ENCODE measurements at places on chromosomes 16 and 17.

- no peak for DNase-seq
These were observed 11.3 kb downstream of the CPNE7 start for GRCh38 chr16:89586853-89587252.

DNA sequence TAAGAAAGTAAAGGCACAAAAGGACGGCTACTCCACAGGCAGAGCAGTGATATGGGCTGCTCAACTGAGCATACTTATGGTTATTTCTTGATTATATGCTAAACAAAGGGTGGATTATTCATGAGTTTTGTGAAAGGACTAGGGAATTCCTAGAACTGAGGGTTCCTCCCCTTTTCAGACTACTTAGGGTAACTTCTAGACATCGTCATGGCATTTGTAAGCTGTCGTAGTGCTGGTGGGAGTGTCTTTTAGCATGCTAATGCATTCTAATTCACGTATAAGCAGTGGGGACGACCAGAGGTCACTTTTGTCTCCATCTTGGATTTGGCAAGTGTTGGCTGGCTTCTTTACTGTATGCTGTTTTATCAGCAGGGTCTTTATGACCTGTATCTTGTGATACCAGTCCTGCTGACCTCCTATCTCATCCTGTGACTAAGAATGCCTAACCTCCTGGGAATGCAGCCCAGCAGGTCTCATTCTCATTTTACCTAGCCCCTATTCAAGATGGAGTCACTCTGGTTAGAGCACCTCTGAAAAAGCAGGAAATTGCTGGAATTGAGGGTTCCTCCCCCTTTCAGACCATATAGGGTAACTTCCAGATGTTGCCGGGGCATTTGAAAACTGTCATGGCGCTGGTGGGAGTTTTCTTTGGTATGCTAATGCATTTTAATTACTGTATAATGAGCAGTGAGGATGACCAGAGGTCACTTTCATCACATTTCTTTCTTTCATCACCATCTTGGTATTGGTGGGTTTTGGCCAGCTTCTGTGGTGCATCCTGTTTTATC lies 388.5 kb downstream of the XYLT1 start:
- DNase-seq = no peak

- DNase-seq = no peak
These were observed 181.3 kb downstream of the TMEM114 start for GRCh38 chr16:8408855-8409567.

- peak; percentile 19 for DNase-seq
These were observed 2.0 kb downstream of the WSCD1 start for GRCh38 chr17:6072157-6072556.

DNA sequence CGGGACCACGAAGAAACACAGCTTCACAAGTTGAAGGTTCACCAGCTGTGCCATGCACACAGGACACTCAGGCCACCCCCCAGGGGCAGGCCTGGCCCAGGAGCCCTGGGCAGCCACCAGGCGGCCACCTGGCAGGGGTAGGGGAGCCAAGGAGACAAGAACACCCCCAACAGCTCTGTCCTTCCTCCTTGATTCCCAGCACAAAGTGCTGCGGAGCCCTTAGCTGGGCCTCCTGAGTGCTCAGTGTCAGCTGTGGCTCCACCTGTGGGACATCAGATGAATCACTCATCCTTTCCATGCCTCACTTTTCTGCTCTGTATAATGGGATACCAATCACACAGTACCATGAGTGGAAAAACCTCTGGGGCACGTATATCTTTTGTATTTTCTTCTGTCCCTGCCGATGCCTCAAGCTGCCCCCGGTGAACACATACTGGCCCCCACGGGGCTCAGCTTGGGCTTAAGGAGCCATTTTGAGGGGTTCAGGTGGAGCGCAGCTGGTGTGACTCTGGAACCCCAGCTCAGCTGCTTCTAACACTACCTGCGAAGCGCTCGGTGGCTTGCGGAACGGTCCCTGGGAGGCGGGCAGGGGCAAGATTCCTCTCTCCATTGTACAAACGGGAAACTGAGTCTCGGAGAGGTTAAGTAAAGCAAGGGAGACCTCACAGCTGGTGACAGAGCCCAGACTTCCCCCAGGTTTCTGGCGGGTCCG lies 12.0 kb downstream of the GALK1 start:
- DNase-seq = no peak

- no peak for DNase-seq
These were observed 145.2 kb downstream of the KCNJ2 start for GRCh38 chr17:70314506-70314905.

- DNase-seq = no peak
These were observed 80.9 kb upstream of the NLRP1 start for GRCh38 chr17:5665164-5665563.

- DNase-seq = no peak
These were observed 66.8 kb downstream of the PIPOX start for GRCh38 chr17:29109477-29110371.

DNA sequence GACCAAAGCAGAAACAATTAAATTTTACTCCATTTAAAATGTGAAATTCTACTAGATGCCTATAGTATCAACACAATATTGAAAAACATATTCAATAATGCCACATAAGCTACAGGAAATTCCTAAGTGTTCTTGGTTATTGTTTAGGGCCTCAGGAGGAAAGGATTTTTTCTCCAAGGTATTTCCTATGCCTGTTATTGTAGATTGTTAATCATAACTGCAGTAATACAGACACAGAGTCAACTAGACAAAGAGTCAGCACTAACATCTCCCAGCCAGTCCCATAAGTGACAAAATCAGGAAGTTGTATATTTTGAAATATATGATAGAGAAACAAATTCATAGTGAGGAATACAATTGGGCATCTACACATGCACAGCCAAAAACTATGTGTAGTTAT lies 782.7 kb upstream of the KIF2B start:
- DNase-seq = no peak

DNA sequence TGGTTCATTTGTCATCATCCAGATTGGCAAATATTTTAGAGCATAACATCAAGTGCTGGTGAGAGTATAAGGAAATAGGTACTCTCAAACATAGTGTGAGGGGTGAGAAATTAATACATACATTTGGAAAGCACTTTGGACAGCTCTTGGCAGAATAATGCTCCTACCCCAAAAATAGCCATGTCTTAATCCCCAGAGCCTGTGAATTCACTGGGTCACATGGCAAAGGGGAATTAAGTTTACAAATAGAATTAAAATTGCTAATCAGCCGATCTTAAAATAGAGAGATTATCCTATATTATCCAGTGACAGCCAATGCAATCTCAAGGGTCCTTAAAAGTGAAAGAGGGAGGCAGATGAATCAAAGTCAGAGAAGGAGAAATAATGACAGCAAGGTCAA lies 38.8 kb upstream of the ANKFN1 start:
- no peak for DNase-seq

- DNase-seq = no peak
These were observed 5.9 kb upstream of the DNASE1L2 start for GRCh38 chr16:2230376-2230775.

DNA sequence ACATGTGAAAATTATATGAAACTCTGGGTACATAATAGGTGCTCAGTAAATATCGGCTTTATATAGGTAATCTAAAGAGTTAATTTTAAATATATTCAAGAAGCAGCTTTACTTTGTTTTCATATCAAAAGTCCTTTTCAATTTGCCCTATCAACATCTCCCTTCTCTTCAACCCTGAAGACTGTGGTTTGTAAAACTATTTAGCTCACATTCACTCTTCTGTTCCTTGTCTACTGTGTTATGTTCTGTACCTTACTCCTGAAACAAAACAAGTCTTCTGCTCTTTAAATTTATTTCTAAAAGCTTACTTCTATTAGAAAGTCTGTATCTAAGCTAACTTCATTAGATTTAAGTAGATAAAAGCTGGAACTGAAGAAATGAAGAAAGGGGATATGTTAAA lies 301.7 kb upstream of the PMFBP1 start:
- DNase-seq = no peak

- DNase-seq = no peak
These were observed 1.8 kb downstream of the CCDC78 start for GRCh38 chr16:724188-725040.

DNA sequence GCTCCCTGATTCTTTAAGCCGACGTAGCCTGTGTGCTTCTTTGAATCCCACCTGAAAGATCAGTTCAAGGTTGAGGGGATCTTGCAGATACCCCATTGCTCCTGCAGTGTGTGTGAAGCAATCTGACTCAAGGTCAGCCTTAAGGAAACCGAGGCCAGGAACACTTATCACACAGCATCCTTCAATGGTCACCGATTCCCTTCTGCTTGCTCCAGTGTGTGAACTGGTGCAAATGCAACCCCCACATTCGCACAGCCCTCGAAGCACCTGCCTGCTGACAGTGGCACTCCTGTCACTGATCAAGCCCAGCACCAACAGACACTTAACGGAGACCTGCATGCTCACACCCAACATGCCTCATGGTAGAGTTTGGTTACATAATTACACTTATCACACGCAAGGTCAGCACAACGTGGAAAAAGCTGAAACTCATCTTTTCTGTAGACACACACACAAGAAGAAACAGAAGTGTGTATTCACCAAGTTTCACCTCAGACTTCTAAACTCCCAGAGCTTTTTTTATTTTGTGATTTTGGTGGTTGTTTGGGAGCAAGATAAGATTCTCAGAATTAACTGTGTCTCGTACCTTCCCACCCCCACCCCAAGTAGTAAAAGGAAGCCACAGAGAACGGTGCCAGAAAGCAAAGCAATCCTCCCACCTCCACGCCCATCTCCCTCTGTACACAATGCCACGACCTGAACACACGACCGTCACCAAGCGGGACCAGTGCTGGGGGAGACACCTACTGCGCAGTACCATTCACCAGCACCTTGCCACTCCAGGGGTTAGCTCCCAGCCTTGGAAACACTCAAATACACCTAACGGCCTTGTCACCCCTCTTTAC lies 37.2 kb downstream of the LITAFD start:
- no peak for DNase-seq

GRCh38 chr16:58472827-58473226 lies 27.1 kb upstream of the NDRG4 start:
- DNase-seq = no peak

- no peak for DNase-seq
These were observed 42.4 kb downstream of the RNF157 start for GRCh38 chr17:76197911-76198310.

- DNase-seq = no peak
These were observed 171.0 kb downstream of the MAF start for GRCh38 chr16:79429381-79430190.

GRCh38 chr17:36030956-36031355 lies 13.2 kb upstream of the CCL23 start:
- no peak for DNase-seq

GRCh38 chr16:84526794-84527531 lies 22.5 kb upstream of the MEAK7 start:
- peak; percentile 47 for DNase-seq

GRCh38 chr16:66491716-66492064 lies 58.2 kb downstream of the TK2 start:
- no peak for DNase-seq

DNA sequence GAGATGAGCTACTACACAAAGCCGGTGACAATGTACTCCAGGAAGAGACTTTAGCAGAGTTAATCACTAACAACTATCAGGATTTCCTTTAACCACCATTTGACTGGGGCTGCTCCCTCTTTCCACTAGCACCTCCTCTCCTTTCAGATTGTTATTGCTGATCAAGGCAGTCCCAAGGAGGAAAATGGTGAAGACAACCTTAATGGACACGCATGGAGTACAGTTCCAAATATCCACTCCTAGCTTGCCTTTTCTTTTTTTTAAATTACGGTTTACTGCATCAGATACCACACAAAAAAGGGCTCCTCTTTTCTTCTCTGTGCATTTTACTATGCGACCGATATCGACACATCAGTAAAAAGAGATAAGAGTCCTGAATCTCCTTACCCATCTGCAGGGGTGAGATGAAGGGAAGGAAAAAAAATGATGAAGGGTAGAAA lies 30.9 kb downstream of the FAM222B start:
- DNase-seq = peak; percentile 12

GRCh38 chr17:40068584-40068916 lies 5.8 kb downstream of the THRA start:
- DNase-seq = no peak
